NCI-H2029 treated with DMSO at 0.1 percent for 48 hours (cell line): ENCODE measurements at places on chromosomes 1 and 21.

GRCh38 chr21:46369520-46370235, 45.7 kb downstream of the PCNT start:
- no peak for DNase-seq

DNA sequence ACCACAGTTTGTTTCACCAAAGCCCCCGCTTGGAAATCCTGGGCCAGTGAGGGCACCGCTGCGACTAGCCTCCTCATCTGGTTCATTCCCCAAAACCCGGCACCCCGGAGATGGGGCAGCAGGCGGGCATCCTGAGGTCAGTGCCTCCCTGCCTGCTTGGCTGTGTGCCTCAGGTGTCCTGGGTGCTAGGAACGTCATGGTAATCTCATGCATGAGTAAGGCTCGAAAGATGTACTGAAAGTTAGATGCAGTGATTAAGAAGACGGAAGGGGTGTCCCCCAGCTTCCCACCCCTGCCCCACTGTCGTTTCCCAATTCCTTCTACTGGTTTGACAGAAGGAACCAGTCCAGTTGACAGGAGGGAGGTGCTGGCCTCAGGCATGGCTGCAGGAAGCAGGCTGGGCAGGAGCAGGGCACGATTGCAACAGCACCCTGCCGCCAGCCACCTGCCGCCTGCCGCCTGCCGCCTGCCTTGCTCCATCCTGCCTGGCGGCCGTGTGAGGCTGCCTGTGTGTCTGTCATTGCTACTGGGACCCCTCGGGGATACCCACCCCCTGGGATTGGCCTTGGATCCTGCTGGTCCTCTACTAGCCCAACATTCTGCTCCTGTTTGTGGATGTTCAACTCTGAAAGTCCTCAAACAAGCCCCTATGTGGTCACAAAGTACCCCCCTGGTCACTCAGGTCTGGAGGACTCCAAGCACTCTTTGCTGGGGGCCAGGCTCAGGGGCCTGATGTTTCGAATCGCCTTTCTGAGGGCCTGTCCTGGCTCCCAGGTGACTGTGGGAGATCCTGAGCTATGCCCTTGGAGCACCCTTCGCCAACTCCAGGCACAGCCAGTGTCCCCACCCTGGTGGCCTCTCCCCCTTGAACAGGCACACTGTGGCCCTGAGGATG, 73.0 kb upstream of the IFFO2 start:
- no peak for DNase-seq

DNA sequence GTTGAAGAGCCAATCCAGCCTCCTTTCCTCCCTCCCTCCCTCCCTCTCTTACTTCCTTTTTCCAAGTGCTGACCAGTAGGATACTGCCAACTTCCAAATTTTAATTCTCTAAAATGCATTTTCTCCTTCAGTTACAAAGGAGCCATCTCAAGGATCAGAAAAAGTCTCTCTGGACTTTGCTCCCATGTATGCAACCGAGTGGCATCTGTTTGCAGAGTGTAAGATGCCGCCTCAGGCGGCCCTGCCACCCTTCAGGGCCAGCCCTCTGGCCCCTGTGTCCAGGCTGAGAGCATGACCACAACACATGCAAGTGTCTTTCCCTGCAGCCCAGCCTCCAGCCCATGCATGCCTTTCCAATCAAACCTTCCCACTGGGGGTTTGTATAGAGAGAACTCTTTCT, 205.3 kb upstream of the RAB4A start:
- DNase-seq: no peak

- no peak for DNase-seq
These were observed 49.6 kb upstream of the ADAR start for GRCh38 chr1:154657556-154657955.

GRCh38 chr1:182476625-182477024, 26.7 kb downstream of the RGSL1 start:
- DNase-seq: no peak

GRCh38 chr1:111792249-111792648, 36.5 kb downstream of the DDX20 start:
- no peak for DNase-seq

DNA sequence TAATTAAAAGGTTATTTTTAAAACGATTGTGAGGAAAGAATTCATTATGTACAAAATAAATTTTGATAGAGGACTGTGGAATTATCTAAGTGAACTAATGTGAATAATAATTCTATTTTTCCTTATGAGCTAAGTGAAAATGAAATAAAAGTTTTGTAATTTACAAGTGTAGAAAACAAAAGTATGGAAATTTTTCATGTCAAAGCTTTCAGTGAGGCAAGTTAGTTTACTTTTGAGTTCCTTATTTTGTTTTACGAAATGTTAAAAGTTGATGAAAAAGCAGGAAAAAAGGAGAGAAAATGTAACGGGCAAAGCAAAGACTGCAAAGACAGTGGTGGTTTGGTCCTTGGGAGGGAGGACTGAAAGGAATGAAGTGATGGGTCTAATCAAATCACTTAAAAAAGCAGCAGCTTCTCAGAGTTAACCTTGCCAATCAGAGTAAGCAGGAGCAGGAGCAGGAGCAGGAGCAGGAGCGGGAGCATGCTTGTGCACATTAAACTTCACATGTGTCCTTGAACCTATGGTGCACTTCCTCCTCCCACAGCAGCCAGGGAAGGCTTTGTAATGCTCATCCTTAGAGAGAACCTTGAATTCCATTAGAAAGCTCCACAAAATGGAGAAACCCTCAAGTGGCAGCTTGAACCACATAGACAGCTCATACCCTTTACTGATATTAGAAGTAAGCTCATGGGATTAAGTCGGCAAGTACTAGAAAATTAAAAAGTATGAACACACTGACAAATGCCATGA, 133.4 kb downstream of the LHX4 start:
- DNase-seq: no peak

DNA sequence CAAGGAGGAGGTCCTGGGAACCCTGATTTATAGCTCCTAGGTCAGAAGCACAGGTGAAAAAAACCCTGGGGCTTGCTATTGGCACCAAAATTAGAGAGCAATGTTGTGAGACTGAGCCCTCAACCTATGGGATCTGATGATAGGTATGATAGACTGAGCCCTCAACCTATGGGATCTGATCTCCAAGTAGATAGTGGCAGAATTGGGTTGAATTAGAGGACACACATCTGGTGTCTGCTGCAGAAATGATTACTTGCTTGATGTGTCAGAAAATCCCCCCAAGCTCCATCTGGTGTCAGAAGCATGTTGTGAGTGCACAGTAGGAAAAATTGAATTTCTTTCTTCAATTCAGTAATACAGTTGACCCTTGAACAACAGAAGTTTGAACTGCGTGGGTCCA, 62.4 kb downstream of the MAP3K21 start:
- DNase-seq: no peak

- DNase-seq: no peak
These were observed 32.9 kb downstream of the KIFAP3 start for GRCh38 chr1:170041423-170042192.

- DNase-seq: no peak
These were observed 8.2 kb downstream of the SIM2 start for GRCh38 chr21:36706951-36707762.

DNA sequence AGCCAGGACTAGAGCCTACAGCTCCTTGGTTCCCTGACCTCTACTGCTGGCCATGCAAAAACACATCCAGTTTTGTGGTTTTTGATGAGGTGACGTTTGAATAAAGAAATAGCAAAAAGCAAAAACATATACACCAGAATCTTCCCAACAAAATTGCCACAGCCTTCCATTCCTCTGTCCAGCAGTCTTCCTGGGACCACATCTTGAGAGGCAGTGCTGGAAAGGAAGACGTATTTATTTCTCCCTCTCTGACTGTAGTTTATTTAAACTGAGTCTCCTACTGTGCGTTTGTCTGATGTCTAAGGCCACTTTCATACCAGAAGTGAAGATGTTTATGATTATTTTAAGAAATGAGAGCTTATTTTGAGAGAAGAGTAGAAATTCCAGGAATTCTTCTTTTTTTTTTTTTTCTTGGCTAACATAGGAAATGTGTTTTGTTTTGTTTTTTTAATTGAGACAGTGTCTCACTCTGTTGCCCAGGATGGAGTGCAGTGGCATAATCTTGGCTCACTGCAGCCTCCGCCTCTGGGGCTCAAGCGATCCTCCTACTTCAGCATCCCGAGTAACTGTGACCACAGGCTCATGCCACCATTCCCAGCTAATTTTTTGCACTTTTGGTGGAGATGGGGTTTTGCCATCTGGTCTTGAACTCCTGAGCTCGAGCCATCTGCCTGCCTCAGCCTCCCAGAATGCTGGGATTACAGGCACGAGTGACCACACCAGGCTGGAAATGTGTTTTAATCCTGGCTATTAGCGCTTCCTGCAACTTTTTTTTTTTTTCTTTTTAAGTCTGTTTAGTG, 118.5 kb downstream of the ITSN1 start:
- no peak for DNase-seq

- DNase-seq: no peak
These were observed 12.1 kb upstream of the TSPEAR start for GRCh38 chr21:44723177-44724131.

- DNase-seq: no peak
These were observed 130.0 kb downstream of the EDEM3 start for GRCh38 chr1:184624626-184625025.

DNA sequence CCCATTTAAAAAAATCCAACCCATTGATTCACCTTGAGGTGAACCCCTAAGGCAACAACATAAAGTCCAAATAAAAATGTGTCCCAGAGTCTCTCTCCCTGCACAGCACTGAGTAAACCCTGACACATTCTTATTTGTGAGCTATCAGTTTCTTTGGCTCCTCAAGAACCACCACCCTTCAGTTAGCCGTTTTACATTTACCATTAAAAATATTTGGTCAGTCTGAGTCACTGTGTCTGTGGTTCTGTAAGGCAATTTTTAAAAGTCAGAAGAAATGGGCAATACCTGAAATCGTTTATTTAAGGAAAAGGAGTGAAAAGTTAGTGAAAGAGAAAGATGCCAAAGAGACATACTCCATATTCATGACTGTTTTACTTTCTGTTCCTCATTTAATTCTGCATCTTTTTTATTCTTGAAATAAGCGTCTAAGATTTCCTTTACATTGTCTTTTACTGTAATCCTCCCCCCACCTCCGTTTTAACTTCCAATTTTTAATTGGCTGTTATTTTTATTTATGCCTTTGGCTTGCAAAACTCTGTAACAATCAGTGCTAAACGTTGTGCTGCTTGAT, 91.7 kb upstream of the IVNS1ABP start:
- no peak for DNase-seq

GRCh38 chr1:215045698-215046308, 36.7 kb upstream of the KCNK2 start:
- DNase-seq: no peak

DNA sequence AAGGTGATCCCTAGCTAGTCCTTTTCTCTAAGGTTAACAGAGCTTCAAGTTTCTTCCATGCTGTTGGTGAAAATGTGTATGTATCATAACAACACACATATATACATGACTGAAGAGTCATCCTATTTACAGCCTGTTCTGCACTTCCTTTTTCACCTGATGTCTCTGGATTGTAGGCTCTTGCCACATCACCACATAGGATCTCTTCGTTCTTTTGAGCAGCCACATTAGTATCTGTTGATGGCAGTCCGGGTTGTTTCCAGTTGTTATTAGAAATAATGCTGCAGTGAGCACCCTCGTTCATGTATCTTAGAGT, 19.7 kb downstream of the MRPL37 start:
- DNase-seq: no peak

GRCh38 chr1:15749399-15750291, 7.3 kb downstream of the TMEM82 start:
- no peak for DNase-seq

DNA sequence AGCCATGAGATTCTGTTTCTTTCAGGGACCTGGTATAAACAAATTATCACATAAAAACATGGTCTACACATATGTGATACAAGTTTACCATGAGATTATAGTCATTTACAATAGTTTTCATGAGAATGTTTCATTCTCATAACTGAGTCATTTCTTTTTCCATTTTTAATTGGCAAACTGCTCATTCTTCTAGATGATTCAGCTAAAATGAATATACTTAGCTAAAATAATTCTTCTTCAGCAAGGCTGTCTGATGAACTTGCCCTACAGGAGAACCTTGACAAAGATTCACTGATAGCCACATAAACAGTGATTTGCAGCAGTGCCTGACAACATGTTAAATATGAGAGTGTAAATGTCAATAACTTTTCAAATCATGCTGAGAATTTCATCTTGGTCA, 253.2 kb downstream of the FMN2 start:
- DNase-seq: no peak

DNA sequence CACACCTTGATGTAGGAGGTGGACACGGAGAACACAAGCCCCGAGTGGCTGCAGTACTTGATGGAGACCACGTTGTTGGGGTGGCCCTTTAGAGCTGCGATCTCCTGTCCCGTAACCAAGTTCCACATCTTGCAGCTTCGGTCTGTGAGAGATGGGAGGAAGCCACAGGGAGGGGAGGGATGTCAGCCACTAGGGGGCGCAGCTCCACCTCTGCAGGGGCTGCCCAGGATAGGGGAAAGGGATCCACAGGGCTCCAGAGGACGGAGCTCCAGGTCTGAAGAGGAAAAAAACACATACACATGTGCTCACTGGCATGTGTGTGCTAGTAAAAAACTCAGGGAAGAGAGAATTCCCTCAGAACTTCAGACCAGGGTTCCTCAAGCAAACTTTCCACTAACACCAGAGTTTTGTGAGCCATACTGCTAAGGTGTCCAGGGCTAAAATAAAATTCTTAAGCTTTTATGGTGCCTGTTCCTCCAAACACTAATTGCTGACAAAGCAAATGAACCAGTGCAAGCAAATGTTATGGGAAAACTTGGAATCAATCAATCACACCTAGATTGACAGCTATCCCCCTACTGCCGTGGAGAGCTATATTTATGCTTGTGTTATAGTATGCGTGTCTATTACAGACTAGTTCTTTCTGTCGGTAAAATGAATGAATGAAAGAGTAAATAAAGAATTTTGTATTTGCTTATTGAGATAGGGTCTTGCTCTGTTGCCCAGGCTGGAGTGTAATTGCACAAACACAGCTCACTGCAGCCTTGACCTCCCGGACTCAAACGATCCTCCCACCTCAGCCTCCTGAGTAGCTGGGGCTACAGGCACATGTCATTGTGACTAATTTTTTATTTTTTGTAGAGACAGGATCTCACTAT, 43.7 kb downstream of the KIF21B start:
- no peak for DNase-seq

DNA sequence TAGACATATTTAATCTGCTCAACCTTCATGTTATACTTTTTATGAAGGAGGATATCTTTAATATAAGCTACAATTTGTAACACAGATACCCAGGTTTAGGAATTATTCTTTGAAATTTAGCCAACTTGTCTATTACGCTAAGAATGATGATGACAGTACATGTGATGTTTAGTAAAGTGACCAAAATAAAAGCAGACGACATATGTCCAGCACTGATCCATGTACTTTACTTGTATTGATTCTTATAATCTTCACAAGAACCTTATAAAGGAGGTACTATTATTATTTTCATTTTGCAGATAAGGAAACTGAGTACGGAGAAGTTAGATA, 37.2 kb upstream of the ATG4C start:
- DNase-seq: no peak

GRCh38 chr21:33872881-33873515, 42.6 kb downstream of the ATP5PO start:
- no peak for DNase-seq
